ENCODE measurements at places on chromosomes 12 and 14.

DNA sequence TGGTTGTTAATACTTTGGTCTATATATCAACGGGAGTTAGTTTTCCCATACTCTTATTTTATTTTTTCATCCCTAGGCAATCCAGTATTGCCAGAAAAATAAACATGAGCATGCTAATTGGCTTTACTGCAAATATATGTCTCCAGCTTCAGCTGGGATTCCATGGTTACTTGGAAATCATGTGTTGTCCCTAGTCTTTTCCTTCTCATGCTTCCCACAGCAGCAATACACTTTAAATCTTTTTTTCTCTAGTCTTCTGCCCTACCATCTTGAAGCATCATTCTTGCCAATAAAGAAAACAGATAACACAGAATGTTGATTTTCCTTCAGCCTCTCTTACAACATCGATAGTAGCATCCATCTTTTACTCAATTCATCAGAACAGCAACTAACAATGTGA, 60.2 kb downstream of the SLC2A13 start:
- DNase-seq, result no peak

DNA sequence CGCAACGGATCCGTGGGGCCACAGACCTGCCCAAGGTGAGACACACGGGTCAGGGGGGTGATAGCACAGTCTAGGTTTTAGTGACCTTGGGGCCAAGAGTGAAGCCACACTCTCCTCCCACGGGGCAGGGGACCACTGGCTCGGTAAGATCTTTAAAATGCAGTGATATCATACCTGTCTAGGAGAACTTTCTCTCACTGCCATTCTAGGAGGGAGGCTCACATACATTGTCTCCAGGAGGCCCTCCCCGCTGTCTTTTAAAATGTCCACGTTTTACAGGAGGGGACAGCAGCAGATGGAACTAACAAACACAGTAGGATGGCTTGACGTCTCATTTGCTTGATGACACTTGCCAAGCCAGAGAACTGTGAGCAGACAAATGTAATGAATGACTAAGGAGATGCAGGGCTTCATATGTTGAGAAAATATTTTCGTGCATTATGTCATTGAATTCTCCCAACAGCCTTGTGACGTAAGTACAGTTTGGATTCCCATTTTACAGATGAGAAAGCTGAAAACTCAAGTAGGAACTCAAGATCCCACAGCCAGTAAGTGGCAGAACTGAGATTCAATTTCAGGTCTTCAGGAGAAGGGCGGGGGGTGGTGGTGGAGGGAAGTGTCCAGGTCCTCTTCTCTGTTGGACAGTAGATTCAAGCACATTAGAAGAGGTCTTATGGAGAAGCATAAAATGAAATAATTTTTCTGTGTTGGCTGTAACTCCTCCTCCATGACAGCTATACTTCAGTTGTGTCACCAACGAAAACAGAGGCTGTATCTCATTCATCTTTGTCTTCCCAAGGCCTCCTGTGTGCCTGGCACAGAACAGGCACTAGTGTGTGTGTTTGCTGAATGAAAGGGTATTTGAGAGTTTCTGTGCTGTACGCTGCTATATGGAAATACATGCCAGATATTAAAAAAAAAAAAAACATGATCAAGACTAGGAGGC, 2.1 kb downstream of the VASH1 start:
- DNase-seq, result no peak

DNA sequence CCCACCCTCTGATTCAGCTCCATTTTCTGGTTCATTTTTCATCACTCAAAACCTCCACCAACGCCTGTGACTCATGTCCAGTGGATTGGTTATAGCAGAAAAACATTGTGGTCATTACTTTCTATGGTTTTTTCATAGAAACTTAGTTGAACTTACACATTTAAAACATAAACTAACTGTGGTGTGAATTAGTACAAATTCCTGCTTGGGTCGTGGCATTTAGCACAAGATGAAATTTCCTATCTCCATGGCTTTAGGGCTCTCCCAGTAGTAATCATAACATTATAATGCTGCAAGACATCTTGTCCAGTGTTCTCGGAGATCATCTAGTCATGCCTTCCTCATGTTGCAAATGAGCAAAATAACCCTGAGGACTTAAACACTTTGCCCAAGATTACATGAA, 7.1 kb downstream of the RNASE7 start:
- no peak for DNase-seq

DNA sequence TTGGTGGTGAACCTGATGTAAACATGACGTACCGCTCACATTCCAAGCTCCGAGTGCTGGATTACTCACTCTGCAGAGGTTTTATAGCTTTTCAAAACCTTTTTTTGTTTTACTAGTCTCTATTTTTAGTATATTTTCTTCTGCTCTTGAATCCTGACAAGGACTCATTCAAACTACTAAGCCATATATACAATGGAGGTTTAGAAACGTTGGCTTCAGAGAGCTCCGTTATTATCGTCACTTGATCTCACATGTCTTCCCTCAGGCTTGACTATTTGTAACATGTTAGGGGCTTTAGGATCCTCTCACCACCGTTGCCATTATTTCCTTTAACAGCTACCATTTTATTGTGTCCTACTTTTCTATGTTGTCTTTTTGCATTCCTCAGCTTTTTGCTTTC, 1321.5 kb upstream of the FLRT2 start:
- no peak for DNase-seq

DNA sequence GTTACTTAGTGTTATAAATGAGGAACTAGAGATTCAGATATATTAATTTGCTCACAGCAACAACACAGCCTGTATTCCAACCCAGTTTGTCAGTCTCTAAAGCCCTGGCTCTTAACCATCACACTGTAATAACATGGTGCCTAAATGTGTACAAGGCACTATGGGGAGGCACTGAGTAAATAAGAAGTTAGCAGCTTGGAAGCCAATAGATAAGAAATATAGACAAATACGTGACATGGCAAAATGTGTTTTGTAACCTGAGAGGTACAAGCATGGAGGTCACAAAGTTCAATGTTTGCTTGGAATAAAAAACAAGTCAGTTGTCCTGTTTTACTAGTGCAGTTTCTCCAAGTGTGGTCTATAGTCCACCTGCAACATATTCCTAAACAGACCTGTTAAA, 16.3 kb upstream of the SLCO1A2 start:
- no peak for DNase-seq

GRCh38 chr14:90303473-90303872, 28.3 kb downstream of the NRDE2 start:
- no peak for DNase-seq

GRCh38 chr14:70955543-70956480, 48.6 kb downstream of the PCNX1 start:
- DNase-seq, result no peak

- no peak for DNase-seq
Observed at GRCh38 chr12:126224032-126224431, 1158.8 kb downstream of the AACS start.

DNA sequence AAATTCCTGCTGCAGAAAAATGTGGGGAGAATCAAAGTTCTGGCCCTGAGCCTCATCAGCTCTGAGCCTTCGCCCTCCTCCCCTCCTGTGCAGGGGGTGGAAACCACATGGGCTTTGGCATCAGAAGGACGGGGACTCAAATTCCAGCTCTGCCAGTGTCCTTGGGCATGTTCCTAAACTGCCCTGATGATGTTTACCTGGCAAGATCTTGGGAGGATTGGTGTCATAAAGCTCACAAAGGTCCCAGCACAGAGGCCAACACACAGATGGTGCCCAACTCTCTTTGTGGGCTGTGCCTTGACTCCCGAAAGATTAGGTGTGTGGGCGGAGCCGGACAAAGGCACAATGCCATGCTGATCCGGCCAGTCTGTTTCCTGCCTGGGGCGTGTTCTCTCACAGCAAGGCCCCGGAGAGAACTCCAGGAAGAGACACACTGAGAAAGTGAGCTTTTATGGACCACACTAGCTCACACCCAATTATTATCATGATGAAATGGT, 20.5 kb upstream of the CLMN start:
- DNase-seq, result no peak

GRCh38 chr14:20454516-20455354, at the start of the genes APEX1 and OSGEP:
Gene APEX1, plus strand, starts transcription at chr14:20455226. Its CDS starts 420 bp downstream, at chr14:20455646.
Gene OSGEP, minus strand, starts transcription at chr14:20454812. Its CDS starts 129 bp downstream, at chr14:20454683.
- DNase-seq, result peak; percentile 99

DNA sequence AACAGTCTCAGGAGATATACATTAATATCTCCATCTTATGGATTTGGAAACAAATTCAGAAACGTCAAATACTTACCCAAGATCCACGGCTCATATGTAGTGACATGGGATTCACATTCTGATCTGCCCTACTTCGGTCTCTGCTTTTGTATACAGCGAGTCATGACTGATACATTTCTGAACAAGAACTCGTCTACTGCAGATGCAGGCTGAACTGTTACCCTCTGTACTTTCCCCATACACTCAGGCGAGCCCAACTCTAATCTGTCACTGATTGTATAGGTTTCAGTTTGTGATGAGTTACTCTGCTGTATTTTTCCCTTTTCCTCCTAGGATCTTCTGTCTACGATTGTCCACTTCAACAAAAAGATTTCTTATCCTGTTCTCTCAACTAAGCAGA, 441.6 kb downstream of the CCDC91 start:
- DNase-seq, result no peak

DNA sequence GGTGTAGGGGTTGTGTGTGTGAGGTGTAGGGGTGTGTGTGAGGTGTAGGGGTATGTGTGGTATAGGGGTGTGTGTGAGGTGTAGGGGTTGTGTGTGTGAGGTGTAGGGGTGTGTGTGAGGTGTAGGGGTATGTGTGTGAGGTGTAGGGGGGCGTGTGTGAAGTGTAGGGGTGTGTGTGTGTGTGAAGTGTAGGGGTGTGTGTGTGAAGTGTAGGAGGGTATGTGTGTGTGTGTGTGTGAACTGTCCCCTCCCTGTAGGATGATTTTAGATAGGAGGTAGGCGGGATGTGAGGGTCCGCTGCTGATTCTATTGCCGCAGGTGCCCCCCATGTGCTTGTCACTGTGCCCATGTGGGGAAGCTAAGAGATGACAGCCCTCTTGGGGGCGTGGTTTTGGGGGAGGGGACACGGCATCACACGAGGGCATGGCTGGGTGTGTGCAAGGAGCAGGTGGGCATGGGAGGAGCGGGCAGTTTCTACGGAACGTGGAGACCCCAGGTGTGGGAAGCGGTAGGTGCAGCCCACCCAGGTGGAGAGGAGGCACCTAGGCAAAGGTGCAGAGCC, 88.5 kb downstream of the DDX51 start:
- DNase-seq, result no peak

DNA sequence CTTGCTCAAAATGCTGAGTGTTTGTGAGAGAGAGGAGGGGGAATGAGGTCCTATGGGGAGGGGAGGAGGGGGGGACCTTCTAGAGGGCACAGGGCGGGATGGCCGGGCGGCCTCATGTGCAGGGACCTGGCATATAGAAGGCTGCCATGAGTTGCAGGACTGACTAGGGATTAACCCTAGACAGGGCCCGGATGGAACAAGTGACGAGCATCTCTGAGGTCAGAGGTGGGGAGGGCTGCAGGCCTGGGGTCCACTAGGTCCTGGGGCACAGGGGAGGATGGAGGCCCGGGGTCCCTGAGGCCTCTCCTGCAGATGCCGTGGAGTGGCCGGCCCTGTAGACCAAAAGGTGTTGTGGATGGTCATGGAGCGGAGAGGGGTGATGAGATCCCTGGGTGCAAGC, 104.0 kb upstream of the EIF5 start:
- no peak for DNase-seq

DNA sequence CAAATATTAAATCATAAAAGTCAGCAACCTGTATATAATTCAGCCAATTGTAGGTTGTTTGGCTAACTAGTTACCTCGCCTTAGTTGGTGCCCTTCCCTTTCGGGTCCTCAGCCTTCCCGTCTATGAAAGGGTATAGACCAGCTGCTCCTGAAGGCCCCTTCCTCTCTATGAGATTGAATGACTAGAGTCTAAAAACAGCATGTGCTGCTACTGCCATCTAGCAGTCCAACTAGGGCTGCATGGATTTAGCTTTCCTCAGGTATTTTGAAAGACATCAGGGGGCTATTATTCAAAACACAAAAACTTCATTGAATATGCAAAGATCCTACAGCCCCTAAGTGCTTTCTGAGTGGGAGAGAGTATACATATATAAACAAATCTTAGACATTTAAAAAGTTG, 37.0 kb upstream of the TMEM263 start:
- no peak for DNase-seq

- no peak for DNase-seq
Observed at GRCh38 chr12:56932867-56933266, 1.3 kb downstream of the SDR9C7 start.

DNA sequence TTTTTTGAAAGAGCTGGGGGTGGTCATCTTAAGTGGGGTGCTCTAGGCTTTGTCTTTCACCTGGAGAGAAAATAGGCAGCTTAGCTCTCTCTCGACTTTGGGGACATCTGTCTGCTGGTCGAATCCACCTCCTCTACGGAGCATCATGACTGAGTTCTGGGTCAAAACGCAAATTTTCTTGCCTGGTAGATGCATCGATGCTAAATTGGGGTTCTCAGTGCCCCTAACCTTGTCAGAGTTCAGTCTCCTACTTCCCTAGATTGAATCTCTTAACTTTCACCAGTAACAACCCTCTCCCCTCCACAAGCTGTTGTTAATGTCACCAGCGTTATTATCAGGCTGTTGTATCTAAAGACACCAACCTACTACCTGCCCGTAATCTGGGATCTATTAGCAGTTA, 682 bp downstream of the FLRT2 start:
- DNase-seq, result no peak

- no peak for DNase-seq
Observed at GRCh38 chr12:6927379-6928021, at the start of gene ATN1. Gene ATN1, plus strand, starts transcription at chr12:6927959. Its CDS starts 6,043 bp downstream, at chr12:6934002.

DNA sequence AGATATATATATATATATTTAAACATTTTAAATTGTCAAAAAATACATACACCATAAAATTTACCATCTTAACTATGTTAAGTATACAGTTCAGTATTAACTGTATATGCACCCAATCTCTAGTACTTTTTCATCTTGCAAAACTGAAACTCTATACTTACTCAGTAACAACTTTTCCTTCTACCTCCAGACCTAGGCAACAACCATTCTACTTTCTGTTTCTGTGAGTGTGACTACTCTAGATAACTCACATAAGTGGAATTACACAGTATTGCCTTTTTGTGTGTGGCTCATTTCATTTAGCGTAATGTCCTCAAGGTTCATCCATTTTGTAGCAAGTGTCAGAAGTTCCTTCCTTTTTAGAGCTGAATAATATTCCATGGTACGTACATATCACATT, 8.2 kb downstream of the FAM234B start:
- DNase-seq, result no peak

DNA sequence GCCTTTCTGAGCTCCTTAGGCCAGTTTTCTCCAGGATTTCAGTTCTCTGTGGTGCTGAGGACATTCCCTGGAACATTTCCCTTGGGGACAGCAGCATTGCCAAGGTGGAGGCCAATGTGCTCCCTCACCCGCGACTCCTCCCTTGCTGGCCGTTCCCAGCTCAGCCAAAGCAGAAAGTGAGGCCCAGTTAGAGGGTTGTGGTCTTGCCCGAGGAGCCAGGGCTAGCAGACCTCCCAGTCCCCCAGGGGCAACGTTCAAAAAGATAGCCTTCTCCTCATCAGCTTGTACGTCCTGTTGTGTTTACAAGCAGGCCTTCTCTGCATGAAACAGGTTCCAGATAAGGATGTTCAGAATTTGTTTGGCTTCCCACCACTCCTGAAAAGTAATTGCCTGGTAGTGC, 78.4 kb downstream of the SSPN start:
- no peak for DNase-seq

- DNase-seq, result no peak
Observed at GRCh38 chr12:10624605-10625004, 11.2 kb upstream of the MAGOHB start.

All from glomerular endothelial cell (primary cell).